MV-4-11 (cell line): ENCODE measurements at places on chromosomes 5 and 9.

- no peak for DNase-seq
These were observed 98.4 kb downstream of the MED27 start for GRCh38 chr9:131981116-131981776.

DNA sequence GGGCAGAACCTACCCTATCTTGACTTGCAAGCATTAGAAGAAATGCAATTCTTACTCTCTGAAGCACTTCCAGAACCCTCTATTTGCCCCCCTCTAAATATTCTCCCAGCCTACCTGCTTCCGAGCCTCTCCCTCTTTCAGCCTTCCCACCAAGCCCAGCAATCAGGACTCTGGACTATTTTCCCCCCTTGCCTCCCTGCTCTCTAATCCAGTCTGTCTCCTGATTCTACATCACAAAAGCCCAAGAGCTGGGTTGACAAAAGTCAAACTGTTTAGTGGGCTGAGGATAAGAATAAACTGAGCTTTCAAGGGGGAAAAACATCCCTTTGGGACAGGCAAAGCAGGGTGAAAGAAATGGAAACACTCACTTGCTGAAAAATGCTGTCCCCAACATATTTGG, 123.2 kb upstream of the KIF2A start:
- no peak for DNase-seq

DNA sequence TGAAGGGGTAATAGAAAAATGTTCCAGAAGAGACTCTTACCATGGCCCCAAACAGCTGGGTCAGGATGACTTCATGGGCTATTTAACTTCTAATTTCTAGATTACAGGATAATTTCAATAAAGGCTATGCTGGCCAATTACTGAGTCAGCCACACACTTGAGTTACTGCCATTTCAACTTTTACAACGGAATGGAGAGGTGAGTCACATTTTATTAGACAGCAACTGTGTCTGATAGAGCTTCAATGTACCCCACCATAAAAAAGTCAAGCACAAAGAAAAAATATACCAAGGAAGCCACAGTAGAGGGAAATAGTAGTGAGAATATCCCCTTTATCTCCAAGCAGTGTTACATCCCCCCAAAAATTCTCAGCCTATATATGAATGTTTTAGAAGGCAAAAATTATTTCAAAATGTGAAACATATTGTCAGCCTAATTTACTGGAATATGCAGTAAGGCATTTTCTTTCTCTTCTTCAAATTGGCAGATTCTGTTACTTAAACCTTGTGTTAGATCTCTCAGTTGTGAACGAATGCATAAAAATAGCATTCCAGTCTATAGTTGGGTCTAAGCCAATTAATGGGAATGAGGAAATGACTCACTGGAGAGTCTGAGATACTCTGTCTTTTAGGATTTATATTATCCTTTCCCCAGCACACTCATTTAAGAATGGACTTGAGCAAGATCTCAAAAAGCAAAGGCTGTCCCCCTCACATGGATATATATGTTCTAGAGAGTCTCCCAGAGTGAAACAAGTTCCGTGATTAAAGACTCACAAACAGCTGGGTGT, 47.1 kb upstream of the RAI14 start:
- DNase-seq, result no peak

DNA sequence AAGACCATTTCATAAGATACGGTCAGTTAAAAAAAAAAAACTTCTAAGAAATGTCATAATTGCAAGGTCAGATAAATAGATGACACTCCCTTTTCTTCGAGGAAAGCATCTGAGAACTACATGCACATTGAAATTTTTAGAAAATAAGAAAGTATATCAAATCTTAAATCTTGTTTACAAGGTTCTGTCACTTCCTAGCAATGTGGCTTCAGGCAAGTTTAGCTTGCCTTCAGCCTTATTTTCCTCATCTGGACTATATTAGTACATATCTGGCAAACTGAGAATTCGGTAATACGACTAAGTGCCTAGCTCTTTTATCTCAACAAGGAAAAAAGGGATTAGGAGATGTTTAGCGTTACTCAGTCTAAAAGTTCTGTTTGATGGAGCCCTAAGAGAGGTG, 32.5 kb upstream of the OR2K2 start:
- no peak for DNase-seq

DNA sequence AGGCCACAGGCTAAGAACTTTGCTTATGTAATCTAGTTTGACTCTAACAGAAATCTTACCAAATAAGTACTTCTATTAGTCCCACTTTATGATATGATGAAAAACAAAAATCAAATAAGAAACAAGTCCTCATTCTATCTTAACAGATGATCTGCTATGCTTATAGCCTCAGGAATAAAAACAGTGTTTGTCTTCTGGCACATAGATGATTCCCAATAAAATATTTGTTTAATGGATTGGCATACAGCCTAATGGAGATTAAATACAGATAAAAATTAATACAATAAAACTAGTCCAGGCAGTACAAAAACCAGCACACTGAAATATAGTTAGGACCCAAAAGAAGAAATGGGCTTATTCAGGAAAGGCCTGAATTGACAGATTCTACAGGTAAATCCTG, 971.4 kb upstream of the WWC1 start:
- no peak for DNase-seq

- no peak for DNase-seq
These were observed 14.9 kb downstream of the GLDC start for GRCh38 chr9:6630502-6631206.

DNA sequence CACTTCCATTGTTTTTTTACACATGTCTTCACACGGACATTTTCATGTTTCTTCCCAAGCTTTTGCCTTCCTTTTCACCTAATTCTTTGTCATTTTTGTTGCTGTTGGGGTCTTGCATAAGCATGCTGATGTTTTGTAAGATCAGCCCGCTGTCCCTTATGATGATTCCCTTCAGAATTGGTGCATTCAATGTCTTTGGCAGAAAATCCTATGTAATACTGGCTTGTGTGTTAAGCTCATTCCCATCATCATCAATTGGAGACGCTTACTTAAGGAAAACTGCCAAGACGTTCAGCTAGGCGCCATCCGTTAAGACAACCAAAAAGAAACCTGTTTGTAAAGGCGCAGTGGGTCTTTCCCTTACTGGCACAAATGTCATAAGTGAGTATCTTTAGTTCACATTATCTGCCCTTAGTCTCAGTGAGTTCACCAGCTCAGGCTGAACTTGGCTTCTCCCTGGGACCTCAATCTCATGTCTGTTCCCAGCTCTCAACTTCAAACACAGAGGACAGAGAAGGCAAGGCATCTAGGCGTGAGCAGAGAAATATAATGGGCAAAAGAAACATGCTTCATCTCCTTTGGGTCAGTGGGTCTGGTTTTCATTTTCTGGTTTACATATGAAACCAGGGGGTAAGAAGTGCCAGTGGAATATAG, 97.9 kb downstream of the EFNA5 start:
- DNase-seq, result no peak

- no peak for DNase-seq
These were observed 107.1 kb upstream of the CHD1 start for GRCh38 chr5:99035942-99036341.

DNA sequence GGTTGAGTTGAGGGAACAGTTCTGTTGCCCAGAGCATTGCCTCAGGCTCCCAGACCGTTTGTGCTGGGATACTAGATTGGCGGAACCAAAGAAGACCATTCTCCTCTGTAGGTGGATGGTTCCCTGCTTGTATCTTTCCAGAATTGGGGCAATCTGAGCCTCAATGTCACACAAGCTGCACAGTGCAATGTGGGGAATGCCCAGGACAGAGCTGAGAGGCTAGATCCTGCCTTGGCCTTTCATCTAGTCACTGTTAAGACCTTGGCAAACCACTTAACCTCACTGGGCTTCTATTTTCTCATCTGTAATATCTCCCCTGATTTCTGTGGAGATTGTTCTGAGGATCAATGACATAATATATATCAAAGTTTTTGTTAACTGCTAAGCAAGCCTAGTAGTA, 16.9 kb upstream of the ERAP2 start:
- DNase-seq, result no peak

DNA sequence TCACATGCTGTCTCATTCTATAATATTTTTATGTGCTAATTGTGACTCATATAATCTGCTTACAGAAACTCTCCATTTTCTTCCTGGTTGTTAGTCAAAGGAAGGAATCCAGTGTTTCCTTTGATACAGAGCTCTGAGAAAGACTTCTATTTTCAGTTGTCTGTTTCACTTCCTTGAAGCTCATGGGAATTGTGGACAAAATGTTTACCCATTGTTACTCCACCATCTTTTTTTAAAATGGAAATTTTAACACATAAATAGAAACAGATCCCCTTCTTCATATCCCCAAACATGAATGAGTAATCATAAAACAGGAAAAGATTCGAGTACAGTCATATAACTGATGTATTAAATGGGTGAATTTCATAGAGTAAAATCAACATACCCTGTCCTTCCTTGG, 42.0 kb upstream of the KCNN2 start:
- DNase-seq, result peak; percentile 16

DNA sequence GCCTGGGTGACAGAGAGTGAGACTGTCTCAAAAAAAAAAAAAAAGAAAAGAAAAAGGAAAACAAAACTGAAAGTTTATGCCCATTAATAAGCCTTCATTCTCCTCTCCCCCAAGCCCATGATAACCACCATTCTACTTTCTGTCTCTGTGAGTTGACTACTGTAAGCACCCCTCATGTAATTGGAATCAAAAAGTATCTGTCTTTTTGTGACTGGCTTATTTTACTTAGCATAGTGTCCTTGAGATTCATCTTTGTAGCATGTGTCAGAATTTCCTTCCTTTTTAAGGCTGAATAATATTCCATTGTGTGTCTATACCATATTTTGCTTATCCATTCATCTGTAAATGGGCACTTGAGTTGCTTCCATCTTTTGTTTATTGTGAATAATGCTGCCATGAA, 14.0 kb upstream of the TMEM171 start:
- no peak for DNase-seq

DNA sequence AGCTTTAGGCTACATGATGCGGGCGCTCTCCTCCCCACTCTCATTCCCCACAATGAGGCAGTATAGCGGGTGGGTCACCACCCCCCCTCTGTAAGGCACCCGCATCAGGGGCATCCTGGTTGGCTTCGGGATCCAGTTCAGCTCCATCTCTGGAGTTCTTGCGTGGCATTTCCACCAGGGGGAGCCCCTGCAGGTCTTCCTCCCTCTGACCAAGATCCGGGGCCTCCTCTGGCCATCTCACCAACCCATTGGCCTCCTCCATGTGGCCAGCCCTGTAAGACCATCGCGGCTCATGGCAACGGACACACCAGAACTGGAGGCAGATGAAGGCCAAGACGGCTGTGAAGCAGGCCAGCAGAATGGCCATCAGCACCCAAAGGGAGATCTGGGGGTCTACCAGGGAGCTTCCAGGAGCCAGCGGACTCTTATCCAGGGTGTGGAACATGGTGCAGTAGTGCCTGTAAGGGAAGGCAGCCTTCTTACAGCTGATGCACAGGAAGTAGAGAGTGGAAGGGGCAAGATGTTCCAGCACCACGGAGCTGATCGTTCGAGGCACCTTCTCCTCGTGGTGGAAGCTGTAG, 77.0 kb downstream of the CYFIP2 start:
- DNase-seq, result no peak

DNA sequence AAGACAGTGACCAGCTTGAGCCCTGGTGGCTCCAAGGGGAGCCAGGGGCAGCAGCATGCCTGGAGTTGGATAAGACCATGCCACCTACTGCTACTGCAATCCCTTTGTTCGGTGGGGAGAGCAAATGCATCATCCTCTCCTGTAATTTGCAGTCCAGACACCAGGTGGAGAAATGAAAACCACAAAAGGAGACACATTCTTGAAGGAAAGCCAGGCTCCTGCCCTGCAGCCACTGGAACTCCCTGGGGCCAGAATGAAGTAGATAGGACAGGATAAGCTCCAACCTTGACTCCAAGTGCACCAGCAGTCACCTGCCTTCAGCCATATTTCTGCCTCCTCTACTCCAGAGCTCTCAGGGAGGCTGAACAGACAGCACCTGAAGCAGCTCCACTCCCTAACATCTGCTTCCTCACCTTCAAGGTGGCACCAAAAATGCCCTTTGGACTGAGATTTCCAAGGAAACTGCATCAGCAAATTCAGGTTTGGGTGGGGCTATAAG, 65.1 kb upstream of the IQGAP2 start:
- DNase-seq, result peak; percentile 21
